ENCODE measurements at places on chromosomes 16 and 17.
A peak's percentile ranks its signal among the peaks of the same experiment; 100 is the strongest.

DNA sequence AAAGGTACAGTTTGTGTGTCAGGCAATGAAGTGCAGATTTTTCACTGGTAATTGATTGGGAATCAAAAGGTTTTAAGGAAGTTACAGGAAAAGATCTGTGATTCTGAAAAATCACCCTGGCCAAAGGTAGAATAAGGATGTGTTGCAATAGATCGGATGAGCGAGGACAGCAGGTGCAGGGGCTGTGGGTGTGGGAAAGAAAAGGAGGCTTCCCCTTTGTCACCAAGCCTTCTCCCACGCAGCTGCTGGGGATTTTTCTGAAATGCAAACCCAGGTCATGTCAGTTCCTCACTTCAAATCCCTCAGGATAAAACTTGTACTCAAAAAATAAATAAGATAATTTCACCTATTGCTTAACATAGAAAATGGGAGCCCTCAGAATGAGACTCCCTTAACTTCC lies 47.9 kb upstream of the ARHGAP17 start:
- DNase-seq, result no peak

- peak; percentile 47 for DNase-seq
Observed at GRCh38 chr17:75664099-75664549, 2.8 kb downstream of the RECQL5 start.

DNA sequence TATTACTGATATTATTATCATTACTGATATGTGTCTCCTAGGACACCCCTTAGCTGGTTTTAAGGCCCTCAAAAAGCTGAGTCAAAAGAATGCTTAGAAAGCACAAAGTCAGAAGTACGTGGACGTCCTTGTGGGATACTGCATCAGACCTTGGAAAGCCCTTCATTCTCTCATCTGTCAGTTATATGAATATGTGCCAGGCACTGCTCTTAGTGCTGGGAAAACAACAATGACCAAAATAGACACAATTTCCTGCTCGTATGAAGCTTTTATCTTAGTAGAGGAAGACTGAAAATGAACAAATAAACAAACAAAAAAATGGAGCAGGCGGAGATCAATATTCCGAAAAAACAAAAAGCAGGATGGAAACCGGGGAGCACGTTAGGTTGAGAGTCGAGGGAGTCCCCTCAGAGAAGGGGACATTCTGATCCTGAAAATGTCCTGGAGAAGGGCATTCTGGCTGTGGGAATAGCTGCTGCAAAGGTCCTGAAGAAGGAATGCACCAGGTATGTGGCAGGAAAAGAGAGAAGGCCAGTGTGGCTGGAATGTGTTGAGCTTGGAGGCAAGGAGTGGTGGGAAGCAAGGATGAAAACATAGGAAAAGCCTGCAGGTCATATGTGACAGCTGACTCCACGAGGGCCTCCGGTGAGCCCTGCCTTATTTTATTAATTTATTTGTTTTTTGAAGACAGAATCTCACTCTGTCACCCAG lies 15.5 kb upstream of the TMEM94 start:
- no peak for DNase-seq

GRCh38 chr16:87806261-87806640 lies 40.5 kb upstream of the KLHDC4 start:
- DNase-seq, result no peak

DNA sequence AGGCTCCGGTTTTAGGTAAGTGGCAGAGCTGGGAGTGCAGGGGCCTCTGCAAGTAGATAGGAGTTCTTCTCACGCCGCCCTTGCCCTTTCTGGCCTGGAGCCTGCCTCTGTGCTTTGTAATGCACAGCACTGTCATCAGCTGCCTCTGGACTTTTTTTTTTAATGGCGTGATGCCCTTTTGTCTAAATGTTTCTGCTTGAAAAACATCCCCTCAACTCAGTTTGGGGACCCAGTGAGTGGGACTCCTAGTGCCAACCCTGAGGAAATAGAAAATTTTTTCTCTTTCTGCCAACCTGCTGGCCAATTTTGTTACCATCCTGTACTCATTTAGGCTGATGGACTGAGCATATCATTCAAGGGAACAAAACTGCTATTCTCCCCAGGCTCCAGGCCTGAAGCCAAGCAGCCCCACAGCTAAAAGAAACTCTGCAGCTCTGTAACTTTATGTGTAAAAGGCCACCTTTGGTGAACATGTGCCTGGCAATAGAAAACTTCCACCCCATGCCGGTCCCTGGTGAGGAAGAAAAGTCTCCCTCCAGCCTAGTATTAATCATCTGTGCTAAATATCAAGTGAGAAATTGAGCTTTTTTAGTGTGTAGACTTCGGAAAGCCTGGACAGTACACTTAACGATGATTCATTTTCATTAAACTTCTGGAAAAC lies 22.5 kb downstream of the SLC6A2 start:
- no peak for DNase-seq

- no peak for DNase-seq
Observed at GRCh38 chr17:39700148-39700987, 504 bp downstream of the ERBB2 start.

DNA sequence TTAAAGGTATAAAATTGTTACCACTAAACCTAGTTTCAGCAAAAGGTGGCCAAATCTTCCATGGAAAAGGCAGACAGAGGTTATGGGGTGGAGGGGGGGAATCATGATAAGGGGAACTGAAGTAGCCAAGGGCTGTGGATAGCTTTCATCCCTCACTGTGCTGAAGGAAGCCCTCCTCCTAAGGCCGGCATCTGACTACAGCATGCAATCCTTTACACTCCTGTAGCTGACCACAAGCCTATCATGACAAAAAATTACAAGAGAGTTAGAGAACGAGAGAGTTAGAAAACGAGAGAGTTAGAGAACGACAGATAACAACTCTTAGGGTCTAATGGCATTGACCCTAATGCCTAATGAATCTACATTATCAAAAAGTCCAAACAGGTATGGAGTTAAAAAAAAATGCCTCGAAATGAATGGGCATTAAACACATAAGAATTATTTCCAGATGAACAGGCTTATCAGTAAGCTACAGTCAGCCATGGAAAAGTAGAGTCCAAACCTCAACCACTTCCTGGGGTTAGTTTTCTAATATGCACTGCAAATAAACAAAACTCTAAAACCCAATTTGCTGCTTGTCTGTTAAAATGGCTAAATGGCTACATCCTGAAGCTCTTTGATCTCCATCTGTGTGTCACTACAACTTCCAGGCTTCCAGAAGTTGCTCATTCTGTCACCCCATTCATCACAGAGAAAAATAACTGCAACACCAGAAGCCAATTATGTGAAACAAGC lies 29.7 kb downstream of the DUSP14 start:
- no peak for DNase-seq

DNA sequence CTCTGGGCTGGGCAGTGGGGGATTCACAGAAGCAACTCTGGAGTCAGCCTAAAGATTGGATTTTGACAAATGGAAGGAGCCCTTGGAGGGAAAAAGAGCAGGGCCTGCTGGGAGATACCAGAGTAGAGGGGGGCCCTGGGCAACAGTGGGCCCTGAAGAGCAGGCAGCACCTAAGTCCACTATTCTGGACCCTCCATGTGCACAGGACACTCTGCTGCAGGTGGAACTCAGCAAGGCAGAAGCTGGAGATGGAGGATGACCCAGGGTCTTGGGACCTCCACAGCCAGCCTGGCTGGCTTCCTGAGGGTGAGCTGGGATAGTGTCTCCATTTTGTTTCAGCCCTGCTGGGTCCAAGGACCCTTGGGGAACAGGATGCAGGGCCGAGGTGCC lies 63.0 kb upstream of the TEX2 start:
- DNase-seq, result no peak
